ENCODE measurements at places on chromosomes 3 and 15.

DNA sequence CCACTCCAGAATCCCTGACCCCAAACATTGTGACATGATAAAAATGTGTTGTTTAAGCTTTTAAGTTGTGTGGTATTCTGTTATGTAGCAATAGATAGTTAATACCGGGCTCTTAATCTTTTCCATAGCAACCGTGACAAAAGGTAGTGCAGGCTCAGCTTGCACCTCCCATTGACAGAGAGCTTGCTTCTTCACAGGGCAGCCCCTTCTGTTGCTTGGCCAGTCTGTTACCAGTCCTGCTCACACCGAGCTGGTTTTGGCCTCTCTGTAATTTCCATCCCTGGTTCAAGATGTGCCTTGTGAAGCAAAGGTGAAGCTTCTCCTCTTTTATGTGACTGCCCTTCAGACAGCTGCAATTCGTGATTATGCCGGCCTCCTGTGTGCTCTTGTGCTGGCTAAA lies 86.9 kb downstream of the CRYGS start:
- no peak for DNase-seq

DNA sequence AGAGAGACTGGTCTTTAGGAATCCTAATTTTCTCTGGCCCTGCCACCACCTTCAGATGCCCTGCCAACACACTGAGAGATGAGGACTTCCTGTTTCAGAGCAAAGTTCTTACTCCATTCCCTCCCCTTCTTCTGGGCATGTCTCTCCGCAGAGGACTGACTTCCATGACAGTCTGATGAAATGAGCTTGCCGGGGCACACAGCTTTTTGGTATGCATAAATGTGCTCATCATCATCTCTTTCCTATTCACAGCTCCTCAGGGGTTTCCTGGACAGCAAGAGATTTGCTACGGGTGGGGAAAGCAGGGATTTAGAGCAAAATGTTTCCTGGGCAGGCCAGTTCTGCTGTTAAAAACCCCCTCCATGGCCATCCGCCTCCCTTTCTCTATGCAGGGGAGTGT lies 27.6 kb upstream of the SEMA6D start:
- no peak for DNase-seq

- no peak for DNase-seq
These were observed 171.0 kb upstream of the MBNL1 start for GRCh38 chr3:152097770-152098169.

GRCh38 chr15:52749258-52749657 lies 40.9 kb downstream of the ONECUT1 start:
- no peak for DNase-seq

DNA sequence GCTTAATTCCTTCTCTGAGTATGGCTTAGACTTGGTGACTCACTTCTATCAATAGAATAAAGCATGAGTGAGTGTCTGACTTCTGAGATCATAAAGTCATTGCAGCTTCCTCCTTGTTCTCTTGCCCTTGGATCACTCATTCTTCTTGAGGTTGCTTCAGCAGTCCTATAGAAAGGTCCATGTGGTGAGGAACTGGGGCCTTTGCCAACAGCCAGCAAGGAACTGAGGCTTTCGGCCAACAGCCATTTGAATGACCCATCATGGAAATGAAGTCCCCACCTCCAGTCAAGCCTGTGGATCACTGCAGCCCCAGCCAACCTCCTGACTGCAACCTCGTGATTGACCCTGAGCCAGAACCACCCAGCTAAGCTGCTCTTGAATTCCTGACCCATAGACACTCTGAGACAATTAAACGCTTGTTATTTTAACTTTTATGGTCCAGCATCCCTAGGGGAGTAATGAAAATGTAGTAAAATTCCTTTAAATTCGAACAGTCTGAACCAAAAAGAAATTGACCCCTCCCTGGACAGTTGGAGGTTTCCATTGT lies 84.5 kb downstream of the WDR76 start:
- DNase-seq, result no peak

- DNase-seq, result no peak
These were observed 66.4 kb upstream of the PPIB start for GRCh38 chr15:64229129-64229724.

DNA sequence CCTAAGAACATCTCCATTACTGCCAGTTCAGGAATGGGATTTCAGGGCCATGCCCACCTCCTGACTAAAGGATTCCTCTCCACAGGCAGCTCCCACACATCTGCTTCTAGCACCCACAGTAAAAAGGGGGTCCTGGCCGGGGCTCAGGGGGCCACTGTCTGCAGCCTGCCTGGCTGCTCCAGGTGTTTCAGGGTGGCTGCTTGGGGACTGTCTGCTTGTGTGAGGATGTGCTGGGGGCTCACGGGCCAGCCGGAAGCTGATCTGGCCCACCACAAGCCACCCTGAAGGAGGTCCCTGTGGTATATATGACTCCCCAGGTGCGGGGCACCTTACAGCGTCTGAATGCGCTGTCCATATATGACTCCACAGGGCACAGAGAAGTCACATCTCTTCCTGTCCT lies 135.4 kb downstream of the NSMCE3 start:
- DNase-seq, result no peak

- DNase-seq, result no peak
These were observed 329.9 kb upstream of the TPRG1 start for GRCh38 chr3:188841906-188842305.

DNA sequence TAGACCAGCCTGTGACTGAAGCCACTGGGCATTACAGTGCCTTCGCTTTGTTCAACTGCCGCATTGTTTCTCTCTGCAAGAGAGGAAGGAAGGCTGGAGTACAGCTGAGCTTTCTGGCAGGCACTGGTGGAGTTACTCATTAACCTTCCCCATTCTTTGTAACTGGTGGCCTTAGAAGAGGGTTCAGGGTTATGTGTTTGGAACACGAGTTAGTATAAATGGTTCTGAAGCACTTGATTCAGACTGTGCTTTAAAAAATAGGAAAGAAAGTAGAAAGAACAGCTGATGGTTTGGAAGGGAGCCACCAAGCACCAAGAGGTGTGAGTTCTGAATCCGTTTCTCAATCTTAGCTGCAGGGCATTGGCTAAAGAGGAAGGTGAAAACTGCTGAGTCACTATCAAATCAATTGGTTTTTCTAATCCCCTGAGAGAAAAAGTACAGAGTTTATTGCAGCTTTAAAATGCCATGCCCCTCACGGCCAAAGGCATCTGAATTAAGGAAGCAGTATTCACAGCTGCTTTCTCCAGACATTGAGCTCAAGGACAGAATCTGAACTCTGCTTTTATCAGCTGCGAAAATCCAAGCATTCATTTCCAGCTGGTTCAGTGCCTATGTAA lies 3.6 kb downstream of the HGD start:
- DNase-seq, result no peak

DNA sequence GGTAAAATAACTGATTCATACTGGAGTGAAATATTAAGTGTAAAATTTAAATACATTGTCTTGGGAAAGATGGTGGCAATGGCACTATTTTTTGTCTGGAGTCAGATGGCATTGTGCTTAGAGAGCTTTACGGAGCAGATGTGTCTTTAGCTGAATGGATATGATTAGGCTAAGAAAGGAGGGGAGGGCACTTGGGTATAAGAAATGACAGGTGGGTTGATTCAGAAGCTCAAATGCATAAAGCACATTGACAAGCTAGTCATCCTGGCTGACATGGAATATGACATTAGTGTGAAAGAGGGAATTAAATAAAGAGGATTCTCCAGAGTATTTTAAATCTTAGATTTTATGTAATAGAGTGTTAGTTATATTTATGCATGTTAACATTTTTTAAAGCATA lies 570.1 kb upstream of the CBLB start:
- DNase-seq, result no peak

- DNase-seq, result no peak
These were observed 62.3 kb downstream of the TMEM39A start for GRCh38 chr3:119401069-119401468.

GRCh38 chr15:52348056-52348745 lies 52.6 kb upstream of the MYO5C start:
- no peak for DNase-seq

DNA sequence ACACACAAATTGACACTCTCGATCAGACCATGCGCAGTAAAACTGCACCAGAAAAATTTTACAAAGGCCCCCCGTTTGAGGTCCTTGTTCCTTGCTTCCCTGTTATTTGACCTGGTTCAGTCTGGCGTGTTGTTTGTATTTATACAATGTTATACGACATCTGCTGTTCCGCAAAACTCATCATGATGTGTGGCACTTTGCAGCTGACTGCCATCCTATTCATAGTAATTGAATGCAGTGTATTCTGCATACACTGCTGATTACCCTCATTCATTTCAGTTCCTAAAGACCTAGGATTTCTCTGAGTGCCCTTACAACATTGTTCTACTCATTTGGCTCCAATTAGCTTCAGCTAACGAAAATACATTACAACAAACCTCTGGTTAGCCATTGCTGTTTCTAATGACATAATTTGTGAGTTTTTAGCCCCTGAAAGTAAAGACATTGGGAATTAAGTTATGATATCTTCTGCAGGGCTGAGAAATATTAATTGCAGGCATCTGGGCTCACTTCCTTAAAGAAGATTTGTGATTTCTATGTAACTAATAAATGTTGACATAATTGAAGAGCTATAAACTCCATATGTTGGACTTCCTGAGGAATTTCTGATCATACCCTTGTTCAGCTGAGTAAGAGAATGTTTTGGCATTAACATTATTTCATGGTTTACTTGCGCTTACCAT lies 75.7 kb downstream of the C3orf38 start:
- no peak for DNase-seq

DNA sequence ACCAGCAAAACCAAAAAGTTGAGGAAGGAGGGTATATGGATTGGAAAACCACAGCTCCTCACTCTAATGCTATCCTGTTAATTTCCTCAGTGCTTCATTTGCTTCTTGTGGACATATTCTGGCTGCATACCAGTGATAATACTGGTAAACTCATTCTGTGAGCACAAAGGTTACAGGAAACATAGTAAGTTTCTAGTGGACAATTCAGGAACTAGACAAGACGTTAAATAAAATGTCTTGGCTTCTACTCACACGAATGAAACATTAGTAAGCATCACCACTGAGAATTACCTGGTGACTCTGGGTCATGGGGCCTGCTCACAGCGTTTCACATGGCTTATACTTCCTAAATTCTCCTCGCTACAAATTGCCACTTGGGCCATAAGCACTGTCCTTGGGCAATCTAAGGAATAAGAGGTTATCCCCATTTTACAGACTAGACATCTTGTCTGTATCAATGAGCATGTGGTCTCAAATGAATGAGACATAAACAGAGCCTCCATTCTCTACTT lies 20.1 kb upstream of the PPIB start:
- no peak for DNase-seq

- no peak for DNase-seq
These were observed 4.7 kb upstream of the CLDN1 start for GRCh38 chr3:190326930-190327329.

DNA sequence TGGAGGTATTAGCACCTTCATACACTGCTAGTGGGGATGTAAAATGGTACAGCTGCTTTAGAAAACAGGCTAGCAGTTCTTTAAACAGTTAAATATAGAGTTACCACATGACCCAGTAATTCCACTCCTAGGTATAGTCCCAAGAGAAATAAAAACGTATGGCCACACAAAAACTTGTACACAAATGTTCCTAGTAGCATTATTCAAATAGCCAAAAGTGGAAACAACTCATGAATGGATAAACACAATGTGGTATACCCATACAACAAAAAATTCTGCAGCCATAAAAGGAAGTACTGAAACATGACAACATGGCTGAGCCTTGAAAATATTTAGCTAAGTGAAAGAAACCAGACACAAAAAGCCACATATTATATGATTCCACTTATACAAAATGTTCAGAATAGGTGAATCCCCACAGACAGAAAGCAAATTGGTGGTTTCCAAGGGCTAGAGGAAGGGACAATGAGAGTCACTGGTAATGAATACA lies 40.8 kb upstream of the KLF13 start:
- no peak for DNase-seq

GRCh38 chr15:83947156-83947555 lies 288.4 kb upstream of the GOLGA6L4 start:
- no peak for DNase-seq

DNA sequence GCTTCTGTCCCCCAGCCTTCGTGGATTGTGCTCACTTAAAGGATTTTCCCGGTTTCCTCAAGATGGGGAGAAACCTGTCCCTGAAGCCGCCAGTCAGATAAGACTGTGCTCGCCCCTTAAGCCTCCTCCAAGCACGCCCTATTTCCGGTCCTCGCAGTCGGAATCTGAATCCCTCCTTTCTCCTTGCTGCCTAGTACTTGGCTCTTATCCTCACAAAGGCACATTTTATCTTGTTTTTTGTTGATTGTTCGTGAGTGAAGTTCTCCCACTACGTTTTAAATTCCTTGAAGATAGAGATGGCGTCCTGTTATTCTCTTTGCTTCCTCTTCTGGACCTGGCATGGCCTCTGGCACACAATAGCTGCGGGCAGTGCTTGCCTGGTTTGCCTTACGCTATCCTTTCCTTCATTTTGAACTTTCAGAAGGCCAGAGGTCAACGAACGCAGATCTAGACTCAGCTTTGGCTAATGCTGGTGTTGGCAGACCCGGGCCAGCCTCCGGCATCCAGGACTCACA lies 1.7 kb downstream of the CLDN11 start:
- DNase-seq, result no peak

DNA sequence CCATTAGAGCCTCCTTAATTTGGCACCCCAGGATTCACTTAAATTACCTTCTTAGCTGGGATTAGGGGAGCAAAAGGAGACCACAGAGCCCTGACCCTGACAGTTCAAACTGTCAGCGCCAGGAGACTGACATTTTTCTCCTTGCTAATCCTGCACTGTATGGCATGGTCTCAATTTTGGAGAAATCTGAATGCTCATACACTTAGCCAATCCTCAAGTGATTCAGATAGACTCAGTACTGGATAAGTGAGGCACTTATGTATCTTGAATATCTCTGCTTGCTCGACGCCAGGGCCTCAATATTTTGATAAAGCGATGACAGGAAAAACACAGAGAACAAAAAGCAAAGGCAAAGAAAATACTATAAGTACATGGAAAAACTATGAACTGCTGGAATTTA lies 375.9 kb upstream of the WNT5A start:
- no peak for DNase-seq

DNA sequence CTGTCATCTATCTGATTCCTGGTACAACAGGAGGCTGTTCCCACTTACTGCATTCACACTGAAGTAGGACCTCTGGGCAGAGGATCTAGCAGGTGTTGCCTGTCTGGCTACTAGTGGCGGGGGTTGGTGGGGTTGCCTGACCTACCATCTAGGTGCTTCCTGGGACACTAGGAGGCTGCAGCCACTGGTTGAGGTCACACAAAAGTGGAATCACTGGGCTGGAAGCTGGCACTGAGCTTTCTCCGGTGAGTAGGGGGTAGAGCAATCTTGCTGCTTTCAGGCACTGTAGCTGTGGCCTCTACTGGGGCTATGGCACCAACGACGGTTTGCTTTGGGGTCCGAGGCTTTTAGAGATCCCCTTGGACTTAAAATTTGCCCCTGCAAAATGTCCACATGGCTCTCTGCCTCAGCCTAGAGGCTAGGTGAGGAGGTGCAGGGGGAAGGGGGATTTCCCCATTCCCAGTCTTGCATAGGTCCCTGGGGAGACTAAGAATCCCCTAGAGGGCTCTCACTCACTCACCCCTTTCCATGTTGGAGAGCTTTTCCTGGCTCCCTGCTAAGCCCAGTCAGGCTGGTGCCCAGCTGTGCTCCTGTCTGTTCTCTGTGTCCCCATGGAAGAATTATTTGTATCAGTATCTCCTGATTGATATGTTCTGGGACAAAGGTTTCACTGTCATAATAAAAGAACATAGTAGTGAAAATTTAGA lies 397.7 kb upstream of the EPHA6 start:
- DNase-seq, result no peak

Data from stimulated activated CD8-positive, alpha-beta memory T cell treated with anti-CD3 and anti-CD28 coated beads, Interleukin-4, amount 100 ng/mL, for 1 hour (primary cell).